ENCODE measurements at places on chromosomes 3 and 15. TPM values are rescaled to one million over a fixed set of nuclear protein-coding genes. Genes with fewer than 3 reads are reported as not detected.
A peak's percentile ranks its signal among the peaks of the same experiment; 100 is the strongest.

FMN1 gene
- not detected for total RNA-seq

DNA sequence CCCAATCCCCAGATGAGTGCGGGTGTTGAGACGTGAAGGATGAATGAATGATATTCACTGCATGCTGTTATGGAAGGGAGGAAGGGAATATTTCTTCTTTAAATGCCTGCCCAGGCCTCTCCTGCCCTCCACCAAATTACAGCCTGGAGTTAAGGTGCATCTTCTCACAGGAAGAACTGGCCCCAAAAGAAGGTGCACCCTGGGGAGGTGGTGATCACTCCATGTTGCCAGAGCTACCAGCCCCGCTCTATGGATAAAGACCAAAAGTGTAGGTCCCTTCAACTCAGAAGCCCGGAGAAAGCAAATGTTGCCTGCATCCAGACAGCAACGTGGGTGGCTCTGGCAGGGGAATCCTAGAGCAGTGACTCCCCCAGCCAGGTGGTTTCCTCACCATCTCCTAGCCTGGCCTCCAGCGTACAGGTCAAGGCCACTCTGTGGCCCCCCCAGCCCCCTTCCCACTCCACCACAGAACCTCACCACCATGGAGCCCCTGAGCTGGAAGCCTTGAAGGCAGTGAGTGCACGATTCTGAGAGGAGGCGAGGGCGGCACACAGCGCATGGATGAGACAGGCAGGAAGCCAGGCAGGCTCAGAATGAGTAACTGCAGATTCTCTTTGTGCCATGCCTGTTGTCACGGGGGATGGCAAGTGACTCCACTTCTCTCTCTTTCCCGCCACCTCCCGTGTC lies 3.5 kb upstream of the VIPR1 start:
- no peak for DNase-seq

GRCh38 chr3:90010341-90010740 lies 902.9 kb downstream of the EPHA3 start:
- no peak for DNase-seq

GRCh38 chr3:178422406-178422805 lies 113.8 kb upstream of the KCNMB2 start:
- no peak for DNase-seq

PIERCE2 gene
- 10.9 TPM for total RNA-seq

DNA sequence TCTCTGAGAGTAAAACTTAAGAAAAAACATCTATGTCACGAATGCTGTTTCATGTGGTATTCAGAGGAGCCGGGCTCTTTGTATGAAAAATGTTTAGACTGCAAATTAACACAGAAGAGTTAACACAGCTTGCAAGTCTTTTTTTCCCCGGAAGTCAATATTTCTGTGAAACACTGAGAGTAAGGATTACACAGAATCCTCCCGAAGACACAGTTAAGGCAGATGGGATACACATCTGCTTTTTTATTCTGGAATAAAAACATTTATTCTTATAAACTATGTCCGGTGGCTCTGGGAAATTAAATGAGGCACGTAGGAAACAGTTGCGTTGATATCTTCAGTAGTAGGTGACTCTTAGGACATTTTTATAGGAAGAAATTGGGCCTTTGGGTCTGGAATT lies 180.6 kb downstream of the PTPRG start:
- no peak for DNase-seq

DNA sequence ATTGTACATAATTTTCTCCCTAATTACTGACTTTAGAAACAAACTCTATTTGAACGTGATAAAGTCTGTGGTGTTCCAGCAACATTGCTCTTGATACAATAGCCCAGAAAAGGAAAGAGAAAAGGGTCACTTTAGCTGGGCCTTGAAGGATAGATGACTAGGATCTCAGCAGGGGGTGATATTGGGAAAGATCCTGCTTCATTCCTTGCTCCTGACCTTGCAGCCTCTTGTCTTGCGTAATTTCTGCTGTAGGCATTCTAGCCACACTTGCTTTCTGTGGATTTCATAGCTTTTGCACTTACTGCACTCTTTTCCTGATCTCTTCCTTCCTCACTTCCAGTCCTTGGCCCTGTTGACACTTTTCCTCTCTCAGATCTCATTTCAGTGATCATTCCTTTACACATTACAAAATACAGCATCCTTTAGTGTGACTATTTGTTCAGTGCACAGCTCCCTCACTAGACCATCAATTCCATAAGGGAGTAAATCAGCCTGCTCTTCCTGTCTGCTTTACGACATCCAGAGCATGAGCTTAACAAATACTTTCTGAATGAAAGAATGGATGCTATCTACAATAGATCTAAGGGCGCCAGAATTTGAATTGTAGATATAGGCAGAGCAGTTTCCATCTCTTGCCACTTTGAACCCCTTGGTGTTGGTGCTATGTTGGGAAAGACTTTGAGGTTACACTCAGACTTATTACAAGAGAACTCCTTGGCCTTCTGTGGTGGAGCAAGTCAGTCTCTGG lies 559.6 kb upstream of the MDFIC2 start:
- DNase-seq = no peak

GRCh38 chr3:50611464-50612233 lies at the start of gene CISH:
CISH (minus strand) TSS chr3:50611774; CDS start chr3:50611650, 124 bp downstream.
- DNase-seq = peak; percentile 75

- DNase-seq = peak; percentile 12
Observed at GRCh38 chr15:61724251-61724939, 335.9 kb downstream of the VPS13C start.

- no peak for DNase-seq
Observed at GRCh38 chr3:156489462-156489911, 65.4 kb downstream of the SSR3 start.

- DNase-seq = no peak
Observed at GRCh38 chr3:20145874-20146273, 40.1 kb downstream of the SGO1 start.

GABRB3 gene
- 11.4 TPM for total RNA-seq

GRCh38 chr3:126157083-126157768 lies 23.2 kb downstream of the ALDH1L1 start:
- no peak for DNase-seq

GRCh38 chr15:25738171-25738965 lies 124.8 kb downstream of the ATP10A start:
- no peak for DNase-seq

GRCh38 chr3:67941433-67942030 lies 287.1 kb upstream of the SUCLG2 start:
- no peak for DNase-seq

CPEB1 gene
- 34.0 TPM for total RNA-seq

- no peak for DNase-seq
Observed at GRCh38 chr3:50126287-50127211, 28.6 kb upstream of the SEMA3F start.

- DNase-seq = no peak
Observed at GRCh38 chr3:195462308-195462610, 19.4 kb upstream of the ACAP2 start.

MKRN3 gene
- 0.25 TPM for total RNA-seq

GRCh38 chr3:138948371-138949001 lies 1.5 kb downstream of the FOXL2NB start:
- DNase-seq = no peak

- no peak for DNase-seq
Observed at GRCh38 chr3:100374521-100374920, 26.4 kb downstream of the TOMM70 start.

DNA sequence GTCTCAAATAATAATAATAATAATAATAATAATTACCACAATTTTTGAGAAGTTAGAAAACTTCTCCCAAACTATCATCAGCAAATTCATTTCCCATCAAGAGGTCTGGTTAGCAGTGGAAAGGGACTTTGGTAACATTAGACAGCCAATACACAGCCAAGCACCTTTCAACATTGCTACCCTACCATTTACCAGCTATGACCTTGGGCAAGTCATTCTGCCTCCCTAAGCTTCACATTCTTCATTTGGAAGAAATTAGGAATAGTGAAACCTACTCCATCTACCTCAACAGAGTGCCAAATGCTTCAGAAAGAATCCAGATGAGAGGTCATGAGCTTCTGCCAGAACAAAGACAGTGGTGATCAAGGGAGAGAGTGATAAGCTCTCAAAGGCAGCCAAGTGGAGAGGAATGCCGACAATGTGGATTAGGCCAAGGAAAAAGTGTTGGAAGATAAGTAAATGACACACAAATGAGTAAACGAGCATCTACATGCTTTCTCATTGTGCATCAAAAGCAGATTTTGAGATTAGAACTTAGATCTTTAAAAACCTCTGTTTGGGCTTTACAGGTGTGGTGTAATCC lies 42.9 kb upstream of the LPP start:
- DNase-seq = no peak

DNA sequence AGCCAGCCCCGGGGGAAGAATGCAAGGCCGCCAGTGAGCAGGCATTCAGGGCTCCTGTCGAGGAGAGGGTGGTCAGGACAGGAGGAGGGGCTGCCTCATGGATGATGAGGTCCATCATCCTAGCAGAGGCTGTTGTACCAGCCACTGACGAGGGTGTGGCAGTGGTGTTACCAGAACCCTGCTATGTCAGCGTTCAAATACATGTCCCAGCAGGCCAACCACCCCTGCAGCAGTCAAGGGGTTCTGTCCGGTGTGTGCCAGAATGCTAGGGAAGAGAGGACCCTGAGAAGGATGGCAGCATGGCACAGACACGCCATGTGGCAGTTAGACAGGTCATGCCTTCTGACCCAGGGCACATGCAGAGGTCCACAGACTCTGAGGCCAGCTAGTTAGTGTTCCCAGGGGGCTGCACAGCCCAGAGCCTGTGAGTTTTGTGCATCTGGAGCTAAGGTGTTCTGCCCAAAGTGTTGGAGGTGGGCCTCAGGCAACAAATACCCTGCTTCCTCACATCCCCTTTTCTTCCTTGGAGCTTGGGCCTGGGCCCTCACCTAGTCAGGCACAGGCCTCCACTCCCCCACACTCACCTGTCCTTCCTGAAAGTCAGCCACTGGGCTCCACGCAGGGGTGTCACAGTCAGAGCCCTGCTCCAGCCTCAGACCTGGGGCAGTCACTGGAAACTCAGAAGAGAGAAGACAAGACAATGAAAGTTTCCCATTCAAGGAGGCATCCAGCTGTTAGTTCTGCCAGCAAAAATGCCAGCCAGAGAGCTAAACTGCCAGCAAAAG lies 7.8 kb downstream of the PAK6 start:
- no peak for DNase-seq

PHLDB2 gene
- total RNA-seq = not detected

GRCh38 chr3:52303811-52304210 lies 12.3 kb upstream of the DNAH1 start:
- no peak for DNase-seq

DNA sequence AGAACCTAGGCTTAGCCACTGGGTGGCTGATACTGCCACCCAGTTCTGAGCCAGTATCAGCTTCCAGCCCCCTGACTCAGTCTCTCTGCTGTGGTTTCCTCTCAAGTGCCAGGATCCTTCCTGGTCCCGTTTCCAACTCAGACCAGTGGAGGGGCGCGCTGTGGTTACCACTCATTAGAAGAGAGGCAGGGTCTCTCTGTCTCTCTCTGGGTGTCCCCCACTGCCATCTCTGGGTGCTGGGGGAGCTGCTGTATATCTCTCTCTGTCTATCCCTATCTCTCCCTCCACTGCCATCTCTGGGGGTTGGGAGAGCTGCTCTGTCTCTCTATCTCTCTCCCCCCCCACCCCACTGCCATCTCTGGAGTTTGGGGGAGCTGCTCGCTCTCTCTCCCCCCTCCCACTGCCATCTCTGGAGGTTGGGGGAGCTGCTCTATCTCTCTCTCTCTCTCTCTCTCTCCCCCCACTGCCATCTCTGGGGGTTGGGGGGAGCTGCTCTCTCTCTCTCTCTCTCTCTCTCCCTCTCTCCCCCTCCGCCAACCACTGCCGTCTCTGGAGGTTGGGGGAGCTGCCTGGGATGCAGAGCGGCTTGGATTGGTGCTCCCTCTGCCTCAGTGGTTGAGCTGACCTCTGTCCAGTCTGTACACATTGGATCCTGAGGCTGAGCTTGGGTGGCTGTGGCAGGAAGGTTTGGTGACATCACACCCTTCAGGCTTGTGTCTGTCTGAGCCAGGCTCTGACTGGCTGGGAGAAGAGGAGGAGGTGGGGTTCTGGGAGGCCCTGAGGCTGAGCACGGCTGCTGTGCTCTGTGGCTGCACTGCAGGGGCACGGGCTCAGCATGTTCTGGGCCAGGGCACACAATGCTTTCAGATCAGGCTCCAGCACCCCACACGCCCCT lies 98.9 kb downstream of the APBA2 start:
- DNase-seq = peak; percentile 86

HYAL1 gene
- 18.4 TPM for total RNA-seq

DNA sequence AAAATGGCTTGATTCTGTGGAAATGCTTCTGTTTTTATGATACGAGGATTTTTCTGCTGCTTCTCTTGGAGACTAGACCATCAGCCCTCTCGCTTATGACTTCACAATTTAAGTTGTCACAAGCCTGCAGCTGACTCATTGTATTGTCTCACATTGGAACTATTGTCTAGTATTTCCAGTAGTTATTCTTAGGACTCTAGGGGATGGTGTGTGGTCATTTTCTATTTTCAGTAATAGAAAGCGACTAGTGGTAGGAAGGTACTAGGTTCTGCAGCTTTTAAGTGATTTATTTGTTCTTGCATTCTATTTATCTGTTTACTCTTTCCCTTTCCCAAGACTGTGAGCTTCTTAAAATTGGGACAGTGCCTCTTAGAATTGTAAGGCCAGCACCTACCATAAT lies 66.3 kb upstream of the CRTC3 start:
- no peak for DNase-seq

GRCh38 chr15:96818861-96819260 lies 488.4 kb downstream of the NR2F2 start:
- DNase-seq = no peak

FBXW12 gene
- 0.68 TPM for total RNA-seq

RIOX2 gene
- total RNA-seq = 32.3 TPM

SAMD7 gene
- total RNA-seq = not detected

- DNase-seq = no peak
Observed at GRCh38 chr3:187039723-187040414, 99.4 kb downstream of the RPL39L start.

OR5K2 gene
- total RNA-seq = not detected

- no peak for DNase-seq
Observed at GRCh38 chr3:73484656-73485248, 140.0 kb downstream of the PDZRN3 start.

- no peak for DNase-seq
Observed at GRCh38 chr3:88235102-88235501, 85.3 kb downstream of the C3orf38 start.

DNA sequence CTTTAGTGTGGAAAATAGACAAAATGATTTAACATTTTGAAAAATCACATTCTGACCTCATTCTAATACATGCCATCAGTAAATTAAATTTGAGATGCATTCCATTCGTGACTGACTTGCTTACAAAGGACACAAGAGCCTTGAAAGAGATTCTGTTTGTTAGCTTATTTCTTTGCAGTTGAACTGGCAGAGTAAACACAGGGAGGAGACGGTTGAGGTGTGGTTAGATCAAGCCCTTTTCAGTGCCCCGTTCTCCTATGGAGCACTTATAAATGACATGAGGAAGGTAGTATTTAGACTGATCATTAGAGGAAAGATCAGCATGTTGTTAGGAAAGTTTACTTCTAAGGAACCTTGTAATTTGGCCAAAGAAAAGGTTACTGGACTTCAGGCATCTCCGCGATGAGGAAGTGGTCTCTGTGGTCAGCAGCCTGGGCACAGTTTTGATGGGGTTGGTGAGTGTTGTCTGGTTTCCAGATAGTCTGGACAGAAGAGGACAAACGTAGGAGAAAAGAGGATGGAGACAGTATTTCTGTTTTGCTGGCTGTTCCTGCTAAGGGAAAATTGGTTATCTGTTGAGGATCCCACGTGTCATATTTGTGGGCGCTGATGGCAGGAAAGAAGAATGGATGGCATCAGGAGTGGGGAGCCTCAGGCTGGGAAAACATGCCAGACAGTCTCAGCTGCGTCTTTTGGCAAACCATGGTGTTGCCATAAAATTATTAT lies 328.9 kb upstream of the TBL1XR1 start:
- no peak for DNase-seq

All from G401 (cell line).